AG10803 (cell line): ENCODE measurements at places on chromosomes 7 and 10.

- no peak for DNase-seq
Observed at GRCh38 chr7:121388950-121389349, 7.2 kb downstream of the FAM3C start.

DNA sequence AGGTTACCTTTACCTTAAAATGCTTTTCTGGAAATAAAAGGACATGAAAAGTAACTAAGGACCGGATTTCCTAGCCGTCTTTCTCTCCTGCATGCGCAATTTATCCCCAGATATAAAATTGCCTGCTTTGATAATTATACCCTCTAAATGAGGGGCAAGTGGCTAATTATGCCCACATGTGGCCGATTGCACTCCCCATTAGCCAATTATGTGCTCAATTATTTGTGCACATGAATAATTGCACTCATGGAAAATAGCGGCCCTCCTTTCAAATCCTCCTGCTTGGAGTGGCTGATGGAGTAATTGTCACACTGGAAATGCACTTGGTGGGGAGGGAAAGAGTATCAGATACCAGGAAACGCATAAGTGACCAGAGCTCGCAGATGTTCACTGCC, 66.4 kb upstream of the ATRNL1 start:
- DNase-seq = no peak

GRCh38 chr7:33495207-33495606, 365.8 kb downstream of the BBS9 start:
- DNase-seq = peak; percentile 86

- DNase-seq = peak; percentile 60
Observed at GRCh38 chr10:31353574-31353973, 34.6 kb downstream of the ZEB1 start.

GRCh38 chr10:102402512-102402896, 7.0 kb downstream of the NFKB2 start:
- DNase-seq = no peak

DNA sequence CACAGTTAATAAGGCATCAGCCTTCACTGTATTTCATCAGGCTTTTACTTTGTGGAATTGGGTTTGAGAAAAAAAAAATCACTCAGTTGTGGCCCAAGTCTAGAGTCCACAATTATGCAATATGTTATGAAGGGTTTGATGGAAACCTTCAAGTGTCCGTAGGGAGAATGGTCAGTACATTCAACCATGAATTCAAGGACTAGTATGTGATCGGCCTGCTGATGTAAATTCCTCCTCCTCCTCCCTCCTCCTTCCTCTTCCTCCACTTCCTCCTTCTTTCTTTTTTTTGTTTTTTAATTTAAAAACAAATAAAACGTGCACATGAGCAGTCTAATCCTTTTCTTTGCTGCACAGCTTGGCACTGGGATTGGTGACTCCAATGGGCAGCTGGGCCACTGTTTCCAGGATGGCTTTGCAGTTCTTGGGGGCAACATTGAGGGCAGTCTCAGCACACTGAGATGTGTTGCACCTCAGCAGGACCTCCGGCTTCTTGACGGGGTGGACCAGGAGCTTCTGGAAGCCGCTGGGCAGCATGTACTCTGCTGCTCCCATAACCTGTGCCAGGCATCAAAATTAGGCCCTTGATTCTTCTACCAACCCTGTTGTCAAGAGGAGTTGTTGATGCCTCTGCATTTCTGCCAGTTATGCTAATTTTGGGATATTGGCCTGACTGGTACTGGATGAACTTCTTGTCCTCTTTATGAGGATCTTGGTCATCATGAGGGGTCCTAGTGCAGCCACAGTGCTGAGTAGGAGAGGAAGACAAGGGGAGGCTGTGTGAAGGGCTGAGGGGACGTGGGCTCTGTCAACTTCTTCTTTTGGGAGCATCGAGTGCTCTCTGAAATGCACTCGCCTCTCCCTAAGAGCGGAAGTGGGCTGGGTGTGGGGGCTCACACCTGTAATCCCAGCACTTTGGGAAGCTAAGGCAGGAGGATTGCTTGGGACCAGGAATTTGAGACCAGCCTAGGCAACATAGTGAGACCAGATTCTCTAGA, 9.3 kb upstream of the IL2RA start:
- DNase-seq = no peak

GRCh38 chr10:102418622-102419268, at the start of gene PSD:
Gene PSD, minus strand, starts transcription at chr10:102418785. Its CDS starts 1,747 bp downstream, at chr10:102417038.
- DNase-seq = no peak

DNA sequence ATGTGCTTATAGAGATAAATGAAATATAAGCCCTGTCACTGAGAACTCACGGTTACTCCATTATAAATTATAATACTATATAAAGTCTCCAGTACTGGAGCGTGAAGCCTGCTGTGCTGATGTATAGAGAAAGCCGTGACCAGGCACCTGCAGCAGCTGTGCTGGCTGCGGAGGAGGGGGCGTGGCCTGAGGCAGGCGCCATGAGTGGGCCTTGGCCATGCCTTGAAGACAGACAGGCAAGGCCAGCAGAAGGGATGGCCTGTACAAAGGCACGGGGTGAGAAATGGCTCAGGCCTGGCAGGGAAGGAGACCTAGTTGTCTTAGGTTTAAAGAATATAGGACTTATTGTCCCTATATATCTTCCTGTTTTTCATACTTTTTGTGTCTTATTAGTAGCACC, 218.5 kb upstream of the STK17A start:
- no peak for DNase-seq

GRCh38 chr10:80471715-80472233, 17.7 kb downstream of the TSPAN14 start:
- no peak for DNase-seq
